ENCODE measurements at places on chromosomes 2 and 18. TPM values are rescaled to one million over a fixed set of nuclear protein-coding genes. Genes with fewer than 3 reads are reported as not detected.

The FAM124B gene
- 1.9 TPM for total RNA-seq

The IL1A gene
- not detected for total RNA-seq

DNA sequence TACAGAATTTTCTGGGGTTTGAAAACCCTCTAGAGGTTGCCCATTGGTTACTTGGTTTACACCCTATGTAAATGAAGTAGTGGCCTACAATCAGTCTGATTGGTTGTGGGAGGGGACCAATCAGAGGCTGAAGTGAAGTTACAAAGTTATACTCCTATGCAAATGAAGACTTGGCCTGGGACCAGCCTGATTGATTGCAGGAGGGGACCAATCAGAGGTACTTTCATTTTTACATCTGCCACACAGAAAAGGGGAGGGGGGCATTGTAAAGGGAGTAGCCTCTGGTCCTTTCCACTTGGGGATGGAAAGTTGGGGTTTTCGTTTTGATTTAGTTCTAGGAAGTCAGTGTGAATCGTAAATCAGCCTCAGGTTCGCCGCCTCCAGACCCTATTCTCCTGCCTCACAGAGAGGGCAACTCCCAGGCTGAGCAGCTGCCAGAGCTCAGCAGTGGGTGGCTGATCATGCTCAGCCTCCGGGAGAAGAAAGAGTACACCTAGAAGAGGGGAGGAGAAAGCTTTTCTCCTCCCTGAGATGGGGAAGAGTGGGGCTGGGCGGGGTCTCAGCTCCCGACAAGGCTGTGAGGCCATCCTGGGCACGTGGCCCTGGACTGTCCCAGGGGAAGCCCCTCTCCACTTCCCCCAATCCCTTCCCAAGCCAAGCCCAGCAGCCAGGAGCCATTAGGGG, 372.5 kb downstream of the GALR1 start:
- DNase-seq = no peak

The CIB4 gene
- not detected for total RNA-seq

- no peak for DNase-seq
Observed at GRCh38 chr2:206477296-206477695, 34.0 kb downstream of the ADAM23 start.

DNA sequence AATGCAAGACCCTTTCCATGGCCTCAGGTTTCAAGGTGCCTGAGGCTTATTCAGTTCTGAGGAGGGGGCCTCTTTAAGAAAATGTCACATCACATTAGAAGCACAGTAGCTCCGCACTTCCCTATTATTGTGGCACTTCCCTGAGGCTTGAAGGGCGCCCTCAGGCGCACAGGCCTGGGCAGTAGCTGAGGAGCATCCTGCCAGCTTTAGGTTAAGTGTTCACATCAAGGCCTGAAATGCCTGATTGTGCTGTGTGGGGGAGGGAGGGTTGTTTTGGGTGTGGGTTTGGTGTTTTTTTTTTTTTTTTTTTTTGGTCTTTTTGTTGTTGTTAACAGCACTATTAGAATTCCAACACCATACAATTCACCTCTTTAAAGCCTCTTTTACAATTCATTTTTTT, 107.9 kb downstream of the CABLES1 start:
- DNase-seq = no peak

The ATP6V1C2 gene
- 0.24 TPM for total RNA-seq

- DNase-seq = no peak
Observed at GRCh38 chr2:231068525-231069222, 12.0 kb downstream of the PSMD1 start.

- no peak for DNase-seq
Observed at GRCh38 chr2:12718015-12718671, 1.4 kb downstream of the TRIB2 start.

DNA sequence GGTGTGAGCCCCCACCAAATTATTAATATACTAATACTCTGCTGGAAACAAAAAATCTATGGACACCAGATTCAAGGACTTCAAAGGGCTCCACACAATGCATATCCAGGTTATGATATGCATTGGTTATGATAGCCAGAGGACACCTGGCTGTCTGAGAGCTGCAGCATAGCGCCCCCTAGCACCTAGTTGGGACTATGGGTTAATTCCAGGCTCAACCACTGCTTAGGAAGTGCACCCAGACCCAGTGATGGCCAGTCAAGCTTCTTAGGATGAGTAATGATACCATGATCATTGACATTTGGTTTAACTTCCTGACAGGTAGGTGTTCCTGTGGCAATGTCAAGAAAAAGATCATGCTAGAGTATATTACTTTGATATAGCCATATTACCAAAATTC, 3.8 kb upstream of the FRZB start:
- DNase-seq = no peak

The NT5C1B gene
- total RNA-seq = not detected

The ACTG2 gene
- 3.9 TPM for total RNA-seq

DNA sequence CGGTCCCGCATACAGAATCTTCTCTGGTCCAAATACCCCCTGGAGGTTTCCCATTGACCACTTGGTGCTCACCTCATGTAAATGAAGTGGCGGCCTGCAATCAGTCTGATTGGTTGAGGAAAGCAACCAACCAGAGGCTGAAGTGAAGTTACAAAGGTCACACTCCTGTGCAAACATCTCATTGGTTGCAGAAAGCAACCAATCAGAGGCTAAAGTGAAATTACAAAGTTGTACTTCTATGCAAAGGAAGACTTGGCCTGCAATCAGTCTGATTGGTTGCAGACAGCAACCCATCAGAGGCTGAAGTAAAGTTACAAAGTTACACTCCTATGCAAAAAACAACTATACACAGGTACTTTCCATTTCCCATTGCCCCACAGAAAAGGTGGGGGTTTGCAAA, 2.5 kb upstream of the SP100 start:
- DNase-seq = no peak

DNA sequence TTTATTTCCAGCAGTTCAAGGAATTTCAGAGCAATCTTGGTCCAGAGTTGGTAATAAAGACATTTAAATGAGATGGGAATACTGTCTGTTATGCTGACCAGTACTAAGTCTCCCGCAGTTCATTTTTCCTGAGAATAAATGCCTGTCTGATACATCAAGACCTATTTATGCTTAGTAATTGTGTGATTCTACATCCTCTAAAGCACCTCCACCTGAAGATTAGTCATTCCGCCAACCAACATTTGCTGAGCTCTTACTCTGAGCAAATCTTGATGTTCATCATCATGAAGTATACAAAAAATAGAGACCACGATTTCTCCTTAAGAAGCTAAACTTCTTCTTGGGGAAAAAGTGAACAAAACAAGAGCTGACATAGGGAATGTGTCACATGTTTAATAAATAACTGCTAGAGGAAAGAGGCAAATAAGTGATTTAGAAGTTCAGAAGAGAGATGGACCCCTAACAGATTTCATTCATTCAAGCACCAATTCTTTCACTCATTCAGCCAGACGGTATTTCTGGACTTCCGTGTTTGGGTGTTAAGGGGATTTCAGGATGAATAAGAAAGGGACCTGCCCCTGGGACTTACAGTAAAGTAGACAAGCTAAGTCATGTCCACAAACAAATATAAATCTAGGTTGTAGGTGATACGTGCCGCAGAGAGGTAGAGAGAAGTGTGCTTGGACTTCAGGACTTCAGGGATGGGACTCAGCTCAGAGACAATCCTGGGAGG, 34.2 kb upstream of the PPP4R1 start:
- no peak for DNase-seq

The RFTN2 gene
- total RNA-seq = 3.5 TPM

The ANKRD62 gene
- total RNA-seq = not detected

- DNase-seq = no peak
Observed at GRCh38 chr18:79438898-79439627, 43.3 kb downstream of the NFATC1 start.

All from cardiac septum (tissue), 1 donor.